NCI-H226 (cell line): ENCODE measurements at places on chromosomes 12 and 14.
A peak's percentile ranks its signal among the peaks of the same experiment; 100 is the strongest.

- no peak for DNase-seq
Measured at GRCh38 chr12:120252071-120252906, 13.2 kb downstream of the PXN start.

DNA sequence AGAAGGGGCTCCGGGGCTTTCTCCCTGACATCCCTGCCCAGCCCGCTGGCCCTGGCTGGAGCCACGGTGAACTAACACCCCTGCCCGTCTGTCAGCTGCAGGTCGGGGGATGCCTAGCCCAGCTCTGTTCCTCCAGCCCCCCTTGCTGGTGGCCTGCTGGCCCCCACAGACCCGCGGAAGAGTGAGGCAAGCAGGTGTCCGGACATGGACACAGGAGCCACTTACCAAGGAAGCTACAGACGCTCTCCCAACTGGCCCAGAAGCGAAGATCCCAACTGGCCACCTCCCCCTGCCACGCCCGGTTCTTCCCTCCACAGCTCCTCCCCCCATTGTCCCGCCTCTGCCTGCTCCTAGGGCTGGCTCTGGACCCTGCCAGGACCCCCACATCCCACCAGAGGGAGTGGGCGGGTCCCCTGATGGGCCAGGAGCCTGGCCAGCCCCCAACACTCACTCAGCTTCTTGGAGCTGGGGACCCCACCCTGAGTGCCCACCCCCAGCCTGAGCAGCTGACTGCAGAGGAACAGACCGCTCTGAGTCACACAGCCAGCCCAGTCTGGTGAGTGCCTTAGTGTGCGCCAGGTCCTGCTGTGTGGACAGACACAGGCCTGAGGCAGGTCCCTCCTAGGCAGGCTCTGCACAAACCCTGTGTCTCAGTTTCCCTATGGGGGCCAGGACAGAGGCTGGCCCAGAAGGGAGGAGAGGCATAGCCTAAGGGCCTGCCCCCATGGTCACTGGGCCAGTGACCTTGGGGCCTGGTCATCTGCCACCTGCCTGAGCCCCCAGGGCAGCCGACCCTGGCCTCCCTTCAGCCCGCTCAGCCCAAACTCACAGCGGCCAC lies 7.7 kb downstream of the AHNAK2 start:
- peak; percentile 76 for DNase-seq

DNA sequence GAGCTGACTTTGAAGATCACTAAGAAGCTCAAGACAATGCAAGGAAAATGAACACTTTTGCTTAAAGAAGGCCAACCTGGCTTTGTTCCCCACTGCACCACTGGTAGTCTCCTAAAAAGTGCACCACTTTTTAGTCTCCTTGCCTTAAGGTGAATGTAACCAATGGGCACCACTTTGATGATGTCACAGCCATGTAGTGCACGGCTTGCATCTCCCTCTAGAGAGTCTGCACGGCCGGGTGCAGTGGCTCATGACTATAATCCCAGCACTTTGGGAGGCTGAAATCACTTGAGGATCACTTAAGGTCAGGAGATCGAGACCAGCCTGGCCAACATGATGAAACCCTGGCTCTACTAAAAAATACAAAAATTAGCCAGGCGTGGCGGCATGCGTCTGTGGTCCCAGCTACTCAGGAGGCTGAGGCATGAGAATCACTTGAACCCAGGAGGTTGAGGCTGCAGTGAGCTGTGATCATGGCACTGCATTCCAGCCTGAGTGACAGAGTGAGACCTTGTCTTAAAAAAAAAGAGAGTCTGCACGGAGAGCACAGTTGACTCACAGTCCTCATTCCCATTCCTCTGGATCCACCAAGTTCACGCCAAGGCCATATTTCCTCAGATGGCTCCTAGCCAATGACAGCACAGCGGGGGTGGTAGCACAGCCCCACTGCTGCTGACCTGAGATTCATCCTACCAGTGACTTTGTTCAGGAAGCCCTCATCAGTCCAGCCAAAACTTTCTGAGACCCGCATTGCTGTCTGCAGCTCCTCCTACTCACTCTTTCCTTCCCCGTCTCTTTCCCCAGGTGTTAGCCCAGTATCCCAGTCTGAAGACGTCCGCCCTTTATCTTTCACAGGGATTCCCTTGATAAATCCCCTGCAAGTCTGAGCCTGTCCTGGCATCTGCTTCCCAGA lies 16.5 kb upstream of the IFT81 start:
- no peak for DNase-seq

DNA sequence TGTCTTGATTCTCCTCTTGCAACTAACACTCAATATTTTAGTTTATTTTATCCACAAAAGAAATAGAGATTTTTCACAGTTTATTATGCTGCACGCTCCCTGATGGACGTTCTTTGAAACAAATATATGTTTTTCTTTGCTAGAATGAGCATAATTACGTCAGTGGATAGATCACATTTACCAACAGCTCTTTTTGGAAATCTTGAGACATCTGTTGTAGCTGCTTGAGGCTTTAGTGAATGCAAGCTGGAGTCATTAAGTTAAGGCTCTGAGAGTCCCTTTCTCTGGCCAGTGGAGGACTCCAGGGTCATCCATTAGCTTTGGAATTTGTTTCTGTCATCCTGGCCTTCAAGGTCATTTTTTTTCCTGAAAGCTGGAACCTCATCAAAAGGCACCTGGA lies 405.6 kb upstream of the TMEM132C start:
- no peak for DNase-seq

GRCh38 chr12:62799766-62800406 lies 135.1 kb downstream of the PPM1H start:
- DNase-seq = no peak

GRCh38 chr12:69789351-69789750 lies 35.7 kb upstream of the MYRFL start:
- no peak for DNase-seq

- DNase-seq = no peak
Measured at GRCh38 chr12:45634273-45634917, 95.1 kb upstream of the ARID2 start.

DNA sequence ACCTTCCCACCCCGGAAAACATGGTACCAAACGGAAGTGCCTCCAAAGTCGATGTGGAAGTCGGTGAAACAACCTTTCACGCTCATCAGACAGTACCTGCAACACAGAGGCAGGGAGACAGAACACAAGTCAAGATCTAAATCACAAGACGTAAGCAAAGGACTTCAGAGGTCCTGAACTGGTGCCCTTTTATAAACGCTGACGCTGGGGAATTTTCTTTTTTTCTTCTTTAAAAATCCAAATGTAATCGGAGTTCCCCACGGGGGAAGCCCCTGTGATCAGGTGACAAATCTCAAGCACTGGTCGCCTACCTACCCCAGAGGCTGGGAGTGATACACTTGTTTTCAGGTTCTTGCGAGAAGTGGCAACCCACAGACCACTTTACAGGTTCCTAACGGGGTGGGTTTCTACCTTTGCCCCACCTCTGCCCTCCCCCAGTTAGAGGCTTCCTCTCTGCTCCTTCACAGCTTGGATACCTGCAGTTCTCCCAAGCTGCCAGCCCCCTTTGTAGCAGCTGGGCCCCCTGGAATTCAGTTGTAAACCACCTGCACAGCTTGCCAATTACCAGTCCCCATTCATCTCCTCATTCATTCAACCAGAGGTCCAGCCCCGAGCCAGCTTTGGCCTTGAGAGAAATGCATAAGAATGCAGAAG lies 46.2 kb downstream of the KDM2B start:
- DNase-seq = no peak

GRCh38 chr14:76541594-76542219 lies 165.8 kb downstream of the ESRRB start:
- no peak for DNase-seq

- no peak for DNase-seq
Measured at GRCh38 chr12:132866251-132866828, 21.1 kb downstream of the CHFR start.

DNA sequence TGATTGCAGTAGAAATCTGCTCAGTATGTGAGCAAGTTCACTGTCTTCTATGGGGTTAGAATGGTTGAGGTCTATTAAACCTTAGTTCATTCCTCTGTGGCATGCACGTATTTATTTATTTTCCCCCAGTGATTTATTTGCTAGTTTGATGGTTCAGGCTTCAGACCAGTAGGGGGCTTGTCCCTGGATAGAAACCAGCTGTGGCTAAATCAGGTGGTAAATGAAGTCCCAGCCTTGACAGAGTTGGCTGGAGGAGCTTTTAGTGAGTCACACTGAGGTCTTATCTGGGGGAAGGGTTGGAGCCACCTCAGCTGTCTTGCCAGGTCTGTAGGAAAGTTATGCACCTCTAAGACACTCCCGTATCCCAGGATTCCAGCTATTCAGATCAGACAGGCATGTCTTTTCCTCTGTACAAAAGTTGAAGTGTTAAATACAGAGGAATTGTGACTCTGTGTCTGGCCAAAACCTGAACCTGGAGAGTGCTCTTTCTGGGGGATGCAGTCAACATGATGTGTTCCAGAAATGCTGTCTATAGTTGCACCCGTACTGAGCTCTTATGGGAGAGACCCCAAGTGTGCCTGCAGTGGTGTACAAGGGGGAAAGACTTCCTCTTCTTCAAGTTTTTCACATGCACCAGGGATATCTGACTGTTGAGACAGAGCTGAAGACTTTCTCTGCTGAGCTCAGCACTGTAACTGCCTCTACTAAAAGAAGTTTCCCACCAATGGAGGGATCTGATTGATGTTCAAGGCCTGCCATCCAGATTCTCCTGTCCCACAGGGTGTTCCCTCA lies 1322.1 kb downstream of the TMEM121 start:
- DNase-seq = no peak

- DNase-seq = no peak
Measured at GRCh38 chr12:1926251-1926657, 7.8 kb upstream of the CACNA2D4 start.

DNA sequence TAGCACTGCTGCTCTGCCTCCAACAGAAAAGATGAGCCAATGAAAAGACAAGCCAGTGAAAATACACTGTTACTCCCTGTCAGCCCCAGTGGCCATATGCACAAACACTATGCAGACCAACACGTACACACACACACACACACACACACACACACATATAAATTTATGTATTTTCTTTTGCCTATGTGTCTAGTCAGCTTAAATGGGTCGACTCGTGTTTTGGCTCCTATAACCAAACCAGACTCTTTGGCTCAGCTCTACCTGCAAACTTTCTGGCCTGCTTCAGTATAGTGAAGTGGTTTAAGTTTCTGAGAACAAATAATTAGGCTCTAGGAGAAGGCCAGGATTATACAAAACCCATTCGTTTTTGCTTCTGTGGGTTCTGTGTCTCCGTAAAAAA lies 30.3 kb upstream of the PMCH start:
- DNase-seq = no peak

- no peak for DNase-seq
Measured at GRCh38 chr14:59510966-59511365, 26.6 kb downstream of the JKAMP start.

GRCh38 chr14:77638771-77639171 lies 22.3 kb upstream of the SPTLC2 start:
- peak; percentile 97 for DNase-seq

- DNase-seq = no peak
Measured at GRCh38 chr14:100032738-100033137, 32.5 kb upstream of the EVL start.

- no peak for DNase-seq
Measured at GRCh38 chr14:55386037-55386808, 25.4 kb downstream of the ATG14 start.

DNA sequence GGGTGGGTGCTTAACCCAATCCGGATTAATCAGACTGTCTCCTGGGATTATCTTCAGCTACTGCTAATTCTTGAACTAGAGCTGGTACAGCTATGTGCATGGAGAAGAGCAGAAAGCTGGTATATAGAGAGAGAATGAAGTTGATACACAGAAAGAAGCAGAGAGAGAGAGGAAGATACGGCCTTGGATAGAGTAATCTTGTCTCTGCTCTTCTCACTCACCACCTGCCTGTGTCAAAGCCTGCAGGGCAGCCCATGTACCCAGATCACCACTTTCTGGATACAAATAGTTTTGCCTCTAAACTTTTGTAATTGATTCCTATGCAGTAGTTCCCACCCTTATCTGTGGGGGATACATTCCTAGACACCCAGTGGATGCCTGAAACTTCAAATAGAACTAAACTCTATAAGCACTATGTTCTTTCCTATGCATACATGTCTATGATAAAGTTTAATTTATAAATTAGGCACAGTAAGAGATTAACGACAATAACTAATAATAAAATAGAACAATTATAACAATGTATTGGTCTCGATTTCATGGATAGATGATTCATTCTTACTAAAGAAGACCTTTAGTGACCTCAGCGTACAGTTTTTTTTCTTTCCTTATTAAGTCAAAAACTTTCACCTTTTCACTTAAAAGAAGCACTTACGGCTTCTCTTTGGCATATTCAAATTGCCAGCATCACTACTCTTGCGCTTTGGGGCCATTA lies 45.5 kb downstream of the YEATS4 start:
- peak; percentile 19 for DNase-seq

DNA sequence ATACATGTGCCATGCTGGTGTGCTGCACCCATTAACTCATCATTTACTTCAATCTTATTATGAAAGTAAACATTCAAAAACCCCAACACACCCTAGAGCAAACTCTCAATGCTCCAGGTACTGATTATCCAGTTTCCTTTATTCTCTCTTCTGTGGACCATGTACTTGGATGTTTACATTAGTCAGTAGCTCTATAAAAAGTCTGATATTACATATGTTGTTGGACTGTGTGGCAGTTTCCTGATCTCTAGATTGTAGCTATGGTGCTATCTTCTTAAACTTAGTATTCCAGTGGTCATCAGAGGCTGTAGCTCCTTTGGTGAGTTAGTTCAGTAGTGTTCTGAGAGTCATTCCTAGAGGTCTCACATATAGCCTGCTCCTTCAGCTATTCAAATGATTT lies 25.1 kb upstream of the ITGA5 start:
- no peak for DNase-seq

DNA sequence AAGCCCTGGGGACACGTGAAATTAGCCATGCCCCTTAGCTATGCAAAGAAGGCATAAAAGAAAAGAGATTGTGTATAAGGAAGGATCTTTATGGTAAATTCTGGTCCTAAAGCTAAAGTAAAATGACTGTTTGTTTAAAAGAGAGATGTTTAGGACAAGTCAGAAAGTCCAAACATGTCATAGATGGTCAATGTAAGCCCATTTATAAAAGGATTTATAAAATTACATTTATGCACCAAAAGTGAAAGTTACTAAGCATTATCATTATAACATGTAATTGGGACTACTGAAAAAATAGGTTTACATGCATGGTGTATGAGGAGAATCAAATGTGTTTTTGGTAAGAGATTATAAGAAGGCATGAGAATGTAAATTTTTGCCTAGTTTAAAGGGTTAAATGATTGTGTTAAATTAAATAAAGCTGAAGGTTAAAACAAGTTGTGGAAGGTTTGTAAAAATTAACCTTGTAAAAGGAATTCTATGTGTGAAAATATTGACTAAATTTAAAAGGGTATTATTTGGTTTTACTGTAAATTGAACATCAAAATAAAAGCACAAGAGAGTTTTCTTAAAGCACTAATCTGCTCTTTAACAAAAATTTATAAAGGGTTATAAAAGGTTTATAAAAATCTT lies 50.4 kb upstream of the TSPAN8 start:
- DNase-seq = no peak
